ENCODE measurements at places on chromosomes 7 and 10. TPM values are rescaled to one million over a fixed set of nuclear protein-coding genes. Genes with fewer than 3 reads are reported as not detected.

DNA sequence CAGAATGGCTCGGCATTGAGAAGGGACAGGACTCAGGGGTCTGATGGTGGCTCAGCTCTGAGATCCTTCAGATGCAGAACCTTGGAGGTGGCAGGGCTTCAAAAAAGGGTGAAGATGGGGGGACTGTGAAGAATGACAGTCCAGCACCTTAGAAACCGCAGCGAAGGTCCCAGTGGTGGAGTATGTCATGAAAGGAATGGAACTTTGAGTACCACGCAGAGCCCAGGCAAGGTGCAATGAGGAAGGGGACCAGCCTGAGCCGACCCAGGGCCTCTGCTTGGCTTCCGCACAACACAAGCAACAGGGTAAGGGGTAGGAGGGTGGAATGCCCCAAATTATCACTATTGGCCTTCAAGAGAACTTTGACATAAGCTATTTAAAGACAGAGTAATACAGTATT, 8.2 kb upstream of the GPAM start:
- no peaks in the 10 kb centered on the region for H3K4me1 ChIP-seq
- peaks cover 14% of the 10 kb centered on the region for H3K27me3 ChIP-seq
- H3K36me3 ChIP-seq = no peaks in the 10 kb centered on the region
- no peak for DNase-seq

Gene BZW2
- total RNA-seq = 62.3 TPM

DNA sequence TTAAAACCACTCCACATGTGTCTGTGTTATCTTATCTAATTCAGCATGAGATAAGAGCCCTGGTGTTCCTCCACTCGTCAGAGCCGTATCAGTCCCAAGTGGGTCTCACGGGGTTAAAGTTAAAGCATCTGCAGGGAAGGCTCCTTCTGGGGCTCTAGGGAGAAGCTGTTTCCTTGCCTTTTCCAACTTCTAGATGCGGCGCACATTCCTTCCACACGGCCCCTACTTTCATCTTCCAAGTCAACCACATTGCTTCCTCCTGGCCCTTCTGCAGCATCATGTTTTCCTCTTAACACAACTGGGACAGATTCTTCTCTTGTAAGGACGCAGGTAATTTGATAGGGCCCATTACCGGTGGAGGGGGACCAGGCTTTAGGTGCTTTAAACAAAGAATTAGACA, 620.1 kb upstream of the DPP6 start:
- H3K4me3 ChIP-seq = no peak overlapping the region
- no peaks in the 10 kb centered on the region for H3K27me3 ChIP-seq
- H3K4me1 ChIP-seq = no peaks in the 10 kb centered on the region
- no peak overlapping the region for H3K27ac ChIP-seq

Gene HOXA5
- not detected for total RNA-seq

GRCh38 chr10:51028420-51028819, 45.9 kb upstream of the PRKG1 start:
- DNase-seq = no peak
- H3K4me3 ChIP-seq = no peak overlapping the region
- H3K4me1 ChIP-seq = no peaks in the 10 kb centered on the region
- no peak overlapping the region for H3K27ac ChIP-seq
- H3K27me3 ChIP-seq = no peaks in the 10 kb centered on the region

DNA sequence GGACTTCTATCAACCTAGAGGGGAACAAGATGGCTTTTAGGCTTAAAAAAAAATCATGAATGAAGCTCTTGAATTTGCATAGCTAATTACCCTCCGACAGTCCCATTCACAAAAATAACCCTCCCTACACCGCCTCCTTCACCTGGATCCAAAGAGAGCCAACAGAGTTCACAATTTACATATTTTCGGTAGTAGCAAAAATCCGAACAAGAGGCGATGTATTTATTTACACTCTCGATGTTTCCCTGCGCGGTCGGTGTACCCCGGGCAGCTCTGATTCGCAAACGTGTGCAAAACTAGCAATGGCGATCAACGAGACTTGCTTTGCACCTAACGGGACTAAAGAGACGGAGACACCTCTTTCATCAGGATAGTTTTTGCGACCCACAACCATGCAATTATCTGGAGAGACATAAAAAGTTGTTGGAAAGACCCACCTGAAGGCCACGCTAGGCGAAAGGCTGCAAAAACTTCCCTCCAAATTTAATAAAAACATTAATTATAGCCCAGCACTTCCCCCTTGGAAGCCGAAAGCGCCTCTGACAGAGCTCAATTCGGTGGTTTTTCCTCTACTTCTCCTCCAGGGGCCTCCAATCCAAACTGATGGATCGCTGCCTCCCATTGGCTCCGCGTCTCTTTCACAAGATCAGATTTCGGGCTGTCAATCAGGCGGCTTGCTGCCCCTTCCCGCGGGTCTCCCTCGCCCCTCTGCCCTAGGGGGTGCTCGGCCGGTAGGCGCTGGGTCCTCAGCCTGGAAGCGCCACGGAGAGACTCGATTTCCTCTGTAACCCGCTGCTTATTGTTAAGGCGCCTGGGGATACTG, at the start of gene ETV1:
Gene ETV1, minus strand, starts transcription at position 541 of the 823 bp plus-strand sequence. CDS start 614 bp downstream, outside the sequence.
- H3K4me3 ChIP-seq = no peak within 1 kb of the TSS
- DNase-seq = no peak
- no peak within 1 kb of the TSS for H3K27ac ChIP-seq
- H3K4me1 ChIP-seq = no peaks in the 10 kb centered on the region

Gene FKBP6
- total RNA-seq = not detected

DNA sequence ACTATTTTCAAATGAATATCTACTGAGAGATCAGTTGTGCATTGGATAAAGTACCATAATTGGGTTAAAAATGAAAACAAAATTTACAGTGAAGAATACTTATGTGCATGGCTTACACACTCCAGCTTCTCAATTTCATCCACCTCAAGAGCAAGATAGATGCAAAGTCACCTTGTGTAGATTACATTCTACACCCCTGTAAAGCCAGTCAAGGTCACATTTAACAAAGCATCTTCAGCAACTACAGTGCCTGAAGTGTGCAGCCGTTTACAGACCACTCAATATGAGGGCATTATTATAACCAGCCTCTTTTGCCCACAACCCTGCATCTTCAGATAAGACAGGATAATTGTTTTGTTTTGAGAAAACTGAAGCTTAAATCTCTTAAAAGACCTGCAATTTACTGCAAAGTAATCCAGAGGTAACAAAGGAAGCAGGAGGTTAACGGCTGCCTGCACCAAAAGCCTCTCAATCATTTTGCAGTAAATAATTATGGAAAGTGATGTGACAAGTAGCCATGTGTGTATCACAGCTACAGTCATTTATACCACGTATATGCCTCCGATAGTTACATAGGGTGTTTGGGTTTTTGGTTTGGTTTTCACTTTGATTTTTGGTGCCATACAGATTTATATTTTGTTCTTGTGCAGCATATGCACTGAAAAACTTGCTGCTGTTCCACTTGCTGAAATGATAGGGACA, 4.9 kb downstream of the PURB start:
- H3K27ac ChIP-seq = peak overlapping the region; percentile 62
- H3K27me3 ChIP-seq = no peaks in the 10 kb centered on the region
- H3K4me3 ChIP-seq = peak overlapping the region; percentile 88
- peaks cover 53% of the 10 kb centered on the region for H3K4me1 ChIP-seq
- no peak for DNase-seq

Gene BHLHA15
- total RNA-seq = not detected

Gene SYT15B
- total RNA-seq = 0.23 TPM

GRCh38 chr7:21850531-21851285, 95.0 kb downstream of the CDCA7L start:
- H3K4me1 ChIP-seq = peaks cover 22% of the 10 kb centered on the region
- no peak overlapping the region for H3K4me3 ChIP-seq
- H3K36me3 ChIP-seq = no peaks in the 10 kb centered on the region
- H3K27me3 ChIP-seq = no peaks in the 10 kb centered on the region
- peak overlapping the region; percentile 86 for H3K27ac ChIP-seq

DNA sequence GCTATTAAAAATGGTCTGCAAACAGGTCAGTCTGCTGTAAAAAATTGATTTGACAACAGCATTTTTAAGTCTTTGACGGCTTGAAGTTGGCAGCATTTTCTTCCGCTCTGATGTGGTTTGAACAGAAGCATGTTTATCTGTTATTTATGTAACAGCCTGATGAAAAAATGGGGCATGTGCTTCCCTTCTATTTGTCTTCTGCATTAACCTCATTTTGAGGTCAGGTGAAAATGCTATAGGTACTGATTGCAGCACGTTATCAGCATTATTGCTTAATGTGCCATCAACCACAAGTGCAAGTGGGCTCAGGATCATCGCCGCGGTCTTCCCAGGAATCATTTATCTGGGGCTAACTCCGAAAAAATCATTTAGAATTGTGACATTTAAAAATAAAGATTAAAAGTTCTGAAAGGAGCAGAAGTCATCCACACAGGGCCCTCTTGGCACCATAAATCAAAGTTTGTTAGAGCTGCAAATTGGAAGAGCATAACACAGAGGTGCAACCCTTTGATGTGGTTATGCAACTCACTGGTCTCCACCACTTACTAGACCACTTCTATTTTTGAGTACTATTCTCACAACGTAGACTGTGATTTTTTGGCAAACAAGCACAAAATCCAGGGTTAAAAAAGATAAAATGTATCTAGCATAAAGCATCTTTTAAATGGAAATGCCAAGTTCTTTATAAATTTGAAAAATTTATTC, 307.7 kb downstream of the MDFIC start:
- H3K27ac ChIP-seq = no peak overlapping the region
- H3K4me3 ChIP-seq = no peak overlapping the region
- H3K27me3 ChIP-seq = peaks cover 6% of the 10 kb centered on the region
- H3K36me3 ChIP-seq = no peaks in the 10 kb centered on the region
- DNase-seq = no peak

DNA sequence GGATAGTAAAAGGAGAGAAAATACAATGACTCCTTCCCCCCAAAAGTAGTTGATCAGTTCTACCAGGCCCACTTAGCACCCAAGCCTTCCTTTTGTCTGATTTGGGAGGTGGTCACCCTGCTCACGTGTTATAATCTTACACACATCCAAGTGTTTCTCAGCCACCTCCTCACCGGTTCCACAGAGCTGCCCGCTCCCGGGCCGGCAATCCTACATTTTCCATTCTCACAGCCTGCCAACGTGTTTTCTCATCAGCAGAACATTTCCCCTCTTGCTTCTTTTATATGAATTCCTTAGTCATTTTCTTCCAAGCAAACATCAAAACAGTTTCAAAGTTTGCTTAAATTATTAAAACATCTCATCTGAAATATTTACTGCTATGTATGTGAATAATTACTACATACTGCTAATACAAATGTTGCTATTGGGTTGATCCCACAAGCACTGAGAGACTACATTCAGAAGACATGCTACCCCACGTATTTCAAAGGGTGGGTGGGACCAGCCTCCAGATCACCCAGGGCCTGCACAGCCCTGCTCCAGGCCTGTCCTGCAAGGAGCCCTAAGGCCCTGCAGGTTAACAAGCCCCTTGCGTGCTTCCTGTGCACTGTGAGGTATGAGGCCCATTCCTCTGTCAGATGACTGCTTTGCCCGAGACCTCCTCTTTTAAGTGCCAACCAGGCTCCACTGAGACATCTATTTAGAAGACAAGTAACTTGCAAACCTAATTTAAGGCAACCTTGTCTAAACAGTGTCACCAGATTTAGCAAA, 75.3 kb downstream of the GRB10 start:
- no peak overlapping the region for H3K4me3 ChIP-seq
- no peaks in the 10 kb centered on the region for H3K4me1 ChIP-seq
- peaks cover 10% of the 10 kb centered on the region for H3K27me3 ChIP-seq
- no peak for DNase-seq
- no peak overlapping the region for H3K27ac ChIP-seq

Gene CNTNAP2
- total RNA-seq = not detected

Gene TMEM130
- not detected for total RNA-seq

- H3K36me3 ChIP-seq = peaks cover 57% of the 10 kb centered on the region
- peak; percentile 49 for DNase-seq
- peaks cover 56% of the 10 kb centered on the region for H3K4me1 ChIP-seq
- no peaks in the 10 kb centered on the region for H3K27me3 ChIP-seq
These were observed 3.8 kb downstream of the PRKCQ start for GRCh38 chr10:6576326-6576725.

DNA sequence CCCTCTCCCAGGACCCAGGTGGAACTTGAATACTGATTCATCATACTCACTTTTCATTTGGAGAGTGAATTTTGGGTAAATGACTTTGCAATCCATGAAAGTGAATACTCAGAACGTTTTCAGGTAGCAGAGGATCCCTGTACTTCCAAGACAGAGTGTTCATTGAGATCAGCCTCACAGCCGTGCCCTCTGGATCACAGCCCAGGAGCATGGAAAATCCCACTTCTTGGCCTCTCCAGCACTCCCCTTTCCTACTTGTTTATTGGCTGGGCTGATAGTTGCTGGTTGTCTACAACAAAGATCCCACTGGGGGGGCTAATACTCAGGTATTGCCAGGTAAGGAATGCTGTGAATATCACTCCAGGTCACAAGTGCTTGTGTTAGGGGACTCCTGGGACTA, 5.9 kb downstream of the GCK start:
- H3K36me3 ChIP-seq = no peaks in the 10 kb centered on the region
- no peak overlapping the region for H3K27ac ChIP-seq
- no peak overlapping the region for H3K4me3 ChIP-seq
- no peaks in the 10 kb centered on the region for H3K4me1 ChIP-seq
- H3K27me3 ChIP-seq = peaks cover 7% of the 10 kb centered on the region

DNA sequence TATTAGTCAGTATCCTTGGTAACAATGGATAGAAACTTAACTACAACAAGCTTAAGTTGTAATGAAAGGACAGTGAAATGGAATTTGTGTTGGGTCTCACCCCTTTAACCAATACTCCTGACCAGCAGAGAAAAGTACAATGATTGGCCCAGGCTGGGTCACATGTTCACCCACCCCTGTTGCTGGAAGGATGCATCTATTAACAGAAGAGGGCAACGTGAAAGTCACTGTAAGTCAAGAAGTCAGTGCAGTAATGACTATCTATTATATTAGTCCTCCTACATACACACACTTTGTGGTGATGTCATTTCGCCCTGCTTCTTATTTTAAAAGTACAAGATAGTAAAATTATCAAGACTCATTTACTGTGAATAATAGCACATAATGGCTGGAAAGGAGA, 16.2 kb downstream of the PNLIPRP2 start:
- H3K27ac ChIP-seq = no peak overlapping the region
- H3K4me3 ChIP-seq = no peak overlapping the region
- no peaks in the 10 kb centered on the region for H3K4me1 ChIP-seq
- no peaks in the 10 kb centered on the region for H3K36me3 ChIP-seq

Gene ASB10
- not detected for total RNA-seq

- H3K4me3 ChIP-seq = no peak overlapping the region
- no peak overlapping the region for H3K27ac ChIP-seq
- no peak for DNase-seq
- peaks cover 9% of the 10 kb centered on the region for H3K4me1 ChIP-seq
- no peaks in the 10 kb centered on the region for H3K36me3 ChIP-seq
These were observed 27.7 kb downstream of the ZCCHC24 start for GRCh38 chr10:79417731-79418130.

Data from activated CD8-positive, alpha-beta T cell treated with anti-CD3 and anti-CD28 coated beads, Interleukin-2, amount 10 ng/mL, durations not matched to agents 7 days and 5 days (primary cell).